Small intestine (tissue), 16 donors: ENCODE measurements at places on chromosomes 2 and 18. TPM values are rescaled to one million over a fixed set of nuclear protein-coding genes. Genes with fewer than 3 reads are reported as not detected.

The CROCC2 gene
- 0.13 TPM for polyA plus RNA-seq

The CAPN14 gene
- 0.06 TPM for polyA plus RNA-seq

The ST6GAL2 gene
- polyA plus RNA-seq: 0.89 TPM

The FTCDNL1 gene
- polyA plus RNA-seq: 5.6 TPM

The RAD51AP2 gene
- polyA plus RNA-seq: 0.03 TPM

The CREG2 gene
- not detected for polyA plus RNA-seq

The GAL3ST2 gene
- polyA plus RNA-seq: 0.03 TPM

The CD8B2 gene
- not detected for polyA plus RNA-seq

- no peak overlapping the region for H3K4me3 ChIP-seq
- no peaks in the 10 kb centered on the region for H3K4me1 ChIP-seq
- H3K27ac ChIP-seq: no peak overlapping the region
- no peaks in the 10 kb centered on the region for H3K27me3 ChIP-seq
These were observed 89.7 kb upstream of the RNF152 start for GRCh38 chr18:61982475-61982874.

DNA sequence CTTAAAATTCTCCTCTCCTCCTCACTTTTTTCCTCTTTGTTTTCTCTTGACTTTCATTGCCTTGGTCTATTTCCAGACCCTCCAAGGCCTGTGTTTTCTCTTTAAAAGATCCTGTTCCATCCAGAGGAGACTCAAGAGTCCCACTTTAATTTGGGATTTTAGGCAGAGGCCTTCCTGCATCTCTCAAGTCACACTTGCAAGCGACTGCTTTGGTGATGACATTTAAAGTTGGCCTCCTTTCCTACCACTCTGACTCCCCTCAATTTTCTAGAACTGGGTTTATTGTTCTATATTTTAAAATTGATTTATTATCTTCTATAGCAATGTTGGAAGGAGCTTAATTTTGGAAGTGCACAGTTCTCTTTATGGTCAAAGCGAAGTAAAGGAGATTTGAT lies 16.3 kb downstream of the ASAP2 start:
- H3K4me1 ChIP-seq: no peaks in the 10 kb centered on the region
- H3K36me3 ChIP-seq: no peaks in the 10 kb centered on the region
- no peak for DNase-seq
- H3K4me3 ChIP-seq: no peak overlapping the region
- H3K27ac ChIP-seq: no peak overlapping the region
- H3K27me3 ChIP-seq: no peaks in the 10 kb centered on the region

DNA sequence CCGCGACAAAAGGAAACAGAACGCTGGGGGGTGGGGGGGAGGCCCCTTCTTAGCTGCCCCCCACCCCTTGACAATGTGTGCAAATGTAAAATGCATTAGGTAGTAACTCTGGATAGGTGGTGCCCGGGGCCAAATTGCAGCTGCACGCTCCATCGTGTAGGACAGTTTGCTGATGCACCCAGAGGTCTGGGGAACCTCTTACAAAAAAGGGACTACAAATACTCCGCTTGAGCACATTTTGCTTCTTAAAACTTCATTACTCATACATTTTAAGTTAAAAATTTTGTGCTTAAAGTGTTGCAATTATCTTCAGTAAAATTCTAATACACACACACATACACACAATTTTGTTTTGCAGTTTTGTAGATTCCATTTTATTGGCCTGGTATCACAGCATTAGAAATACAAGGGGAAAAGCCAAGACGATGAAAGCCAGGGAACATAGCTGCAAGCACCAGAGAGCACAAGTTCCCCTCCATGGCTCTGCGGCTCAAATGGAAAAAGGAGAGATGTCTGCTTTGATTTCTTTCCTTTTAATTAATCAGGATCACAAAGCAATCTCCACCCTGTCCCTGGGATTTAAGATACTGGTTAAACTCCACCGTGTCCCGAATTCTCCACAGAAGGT lies 582.1 kb downstream of the ZEB2 start:
- peak overlapping the region; percentile 82 for H3K27ac ChIP-seq
- DNase-seq: no peak
- peak overlapping the region; percentile 58 for H3K4me3 ChIP-seq
- H3K36me3 ChIP-seq: no peaks in the 10 kb centered on the region
- no peaks in the 10 kb centered on the region for H3K27me3 ChIP-seq

DNA sequence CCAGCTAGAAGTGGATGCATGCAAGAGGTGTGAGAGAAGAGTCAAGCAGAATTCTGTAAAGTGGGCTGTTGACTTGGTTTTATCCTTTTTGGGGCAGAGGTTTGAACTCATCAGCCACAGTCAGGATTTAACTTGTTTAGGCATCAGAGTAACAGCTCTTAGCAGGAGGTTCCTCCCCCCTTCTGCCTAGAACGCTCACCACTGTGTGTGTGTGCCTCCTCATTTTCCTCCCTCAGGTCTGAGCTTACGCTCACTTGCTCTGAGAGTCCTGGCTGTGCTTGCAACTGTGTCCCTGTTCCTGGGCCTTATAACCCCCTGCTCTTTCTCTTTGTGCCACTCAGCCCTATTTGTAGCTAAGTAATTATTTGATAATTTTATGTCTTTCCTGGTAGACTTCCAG lies 167.9 kb downstream of the TMEM182 start:
- H3K27ac ChIP-seq: no peak overlapping the region
- H3K4me3 ChIP-seq: no peak overlapping the region
- DNase-seq: no peak
- H3K27me3 ChIP-seq: no peaks in the 10 kb centered on the region
- H3K36me3 ChIP-seq: no peaks in the 10 kb centered on the region
- H3K4me1 ChIP-seq: no peaks in the 10 kb centered on the region

- H3K36me3 ChIP-seq: no peaks in the 10 kb centered on the region
- H3K27me3 ChIP-seq: no peaks in the 10 kb centered on the region
- DNase-seq: no peak
- H3K4me1 ChIP-seq: no peaks in the 10 kb centered on the region
- H3K27ac ChIP-seq: no peak overlapping the region
These were observed 14.8 kb upstream of the CWC22 start for GRCh38 chr2:180021850-180022249.

GRCh38 chr2:2302359-2302758 lies 28.7 kb downstream of the MYT1L start:
- no peak overlapping the region for H3K4me3 ChIP-seq
- no peak overlapping the region for H3K27ac ChIP-seq
- no peaks in the 10 kb centered on the region for H3K4me1 ChIP-seq
- DNase-seq: no peak
- no peaks in the 10 kb centered on the region for H3K36me3 ChIP-seq
- no peaks in the 10 kb centered on the region for H3K27me3 ChIP-seq

- H3K4me1 ChIP-seq: no peaks in the 10 kb centered on the region
- no peaks in the 10 kb centered on the region for H3K27me3 ChIP-seq
- no peak for DNase-seq
- H3K27ac ChIP-seq: no peak overlapping the region
- peaks cover 3% of the 10 kb centered on the region for H3K36me3 ChIP-seq
These were observed 307.7 kb upstream of the CCDC68 start for GRCh38 chr18:55266981-55267380.

- H3K27me3 ChIP-seq: no peaks in the 10 kb centered on the region
- no peak for DNase-seq
- no peaks in the 10 kb centered on the region for H3K4me1 ChIP-seq
- H3K27ac ChIP-seq: no peak overlapping the region
- H3K4me3 ChIP-seq: no peak overlapping the region
These were observed 102.4 kb upstream of the ZFP36L2 start for GRCh38 chr2:43328832-43329231.

GRCh38 chr2:207008105-207008990 lies 69.0 kb downstream of the CPO start:
- no peaks in the 10 kb centered on the region for H3K36me3 ChIP-seq
- H3K27me3 ChIP-seq: peaks cover 3% of the 10 kb centered on the region
- no peaks in the 10 kb centered on the region for H3K4me1 ChIP-seq
- H3K27ac ChIP-seq: no peak overlapping the region

DNA sequence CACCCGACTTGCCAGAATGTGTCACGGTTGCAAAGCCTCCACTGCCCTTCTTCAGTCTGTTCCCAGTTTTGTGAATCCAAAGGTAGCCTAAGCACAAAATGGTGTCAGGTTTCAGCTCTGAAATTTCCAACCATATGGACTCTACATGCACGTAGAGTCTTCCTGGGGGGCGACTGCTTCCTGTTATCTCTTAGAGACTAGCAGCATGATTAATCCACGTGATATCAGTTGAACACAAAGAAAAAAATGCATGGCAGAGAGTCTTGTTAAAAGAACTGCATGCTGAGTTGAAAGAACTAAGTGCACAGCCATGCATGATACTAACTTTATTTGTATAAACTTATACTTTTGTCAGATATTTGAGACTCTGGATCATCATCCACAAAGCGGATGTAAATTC lies 404.4 kb downstream of the SOCS6 start:
- DNase-seq: no peak
- H3K36me3 ChIP-seq: no peaks in the 10 kb centered on the region
- H3K27ac ChIP-seq: no peak overlapping the region
- no peaks in the 10 kb centered on the region for H3K27me3 ChIP-seq
- no peak overlapping the region for H3K4me3 ChIP-seq

DNA sequence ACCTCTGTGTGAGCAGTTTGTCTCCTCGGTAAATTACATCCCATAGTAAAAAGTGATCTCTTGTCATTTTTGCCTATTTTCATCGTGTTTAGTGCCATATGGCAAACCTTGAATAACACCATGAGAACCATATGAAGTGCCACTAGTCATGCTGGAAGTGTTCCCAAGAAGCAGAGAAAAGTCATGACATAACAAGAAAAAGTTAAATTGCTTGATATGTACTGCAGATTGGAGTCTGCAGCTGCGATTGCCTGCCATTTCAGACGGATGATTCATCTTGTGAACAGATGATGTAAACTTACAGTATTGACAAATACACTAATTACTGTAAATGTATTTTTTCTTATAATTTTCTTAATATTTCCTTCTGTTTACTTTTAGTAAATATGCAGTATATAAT lies 846.7 kb downstream of the BCL11A start:
- H3K36me3 ChIP-seq: no peaks in the 10 kb centered on the region
- no peaks in the 10 kb centered on the region for H3K27me3 ChIP-seq
- peaks cover 7% of the 10 kb centered on the region for H3K4me1 ChIP-seq
- H3K27ac ChIP-seq: no peak overlapping the region

DNA sequence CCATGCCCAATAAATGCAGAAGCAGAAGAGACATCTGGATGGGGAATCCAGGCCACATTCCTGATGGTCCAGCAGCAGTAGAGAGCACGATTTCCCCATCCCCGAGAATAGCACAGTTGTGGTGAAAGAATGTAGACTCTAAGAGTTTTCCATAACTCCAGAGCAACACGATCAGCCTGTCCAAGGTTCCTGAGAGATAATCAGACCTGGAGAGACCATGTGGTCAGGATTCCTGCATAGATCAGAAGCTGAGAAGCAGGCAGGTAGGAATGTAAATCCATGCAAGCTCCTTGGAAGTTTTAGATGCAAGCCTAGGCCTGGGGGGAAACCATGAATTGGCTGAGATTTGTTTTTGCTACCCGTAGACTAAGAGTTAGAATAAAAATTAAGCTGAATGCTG lies 34.2 kb upstream of the PTPRM start:
- H3K27me3 ChIP-seq: no peaks in the 10 kb centered on the region
- no peak for DNase-seq
- H3K4me3 ChIP-seq: no peak overlapping the region
- H3K27ac ChIP-seq: no peak overlapping the region
- H3K4me1 ChIP-seq: no peaks in the 10 kb centered on the region

- no peak overlapping the region for H3K4me3 ChIP-seq
- no peak overlapping the region for H3K27ac ChIP-seq
- no peaks in the 10 kb centered on the region for H3K27me3 ChIP-seq
- no peaks in the 10 kb centered on the region for H3K4me1 ChIP-seq
- H3K36me3 ChIP-seq: no peaks in the 10 kb centered on the region
These were observed 168.8 kb upstream of the VRK2 start for GRCh38 chr2:57877811-57878170.

- no peaks in the 10 kb centered on the region for H3K27me3 ChIP-seq
- no peaks in the 10 kb centered on the region for H3K4me1 ChIP-seq
These were observed 197.3 kb downstream of the CELF4 start for GRCh38 chr18:37368110-37368954.

- H3K4me1 ChIP-seq: no peaks in the 10 kb centered on the region
- H3K27ac ChIP-seq: no peak overlapping the region
- H3K27me3 ChIP-seq: no peaks in the 10 kb centered on the region
- DNase-seq: no peak
- H3K36me3 ChIP-seq: no peaks in the 10 kb centered on the region
These were observed 48.3 kb upstream of the TMEM18 start for GRCh38 chr2:725468-725867.

DNA sequence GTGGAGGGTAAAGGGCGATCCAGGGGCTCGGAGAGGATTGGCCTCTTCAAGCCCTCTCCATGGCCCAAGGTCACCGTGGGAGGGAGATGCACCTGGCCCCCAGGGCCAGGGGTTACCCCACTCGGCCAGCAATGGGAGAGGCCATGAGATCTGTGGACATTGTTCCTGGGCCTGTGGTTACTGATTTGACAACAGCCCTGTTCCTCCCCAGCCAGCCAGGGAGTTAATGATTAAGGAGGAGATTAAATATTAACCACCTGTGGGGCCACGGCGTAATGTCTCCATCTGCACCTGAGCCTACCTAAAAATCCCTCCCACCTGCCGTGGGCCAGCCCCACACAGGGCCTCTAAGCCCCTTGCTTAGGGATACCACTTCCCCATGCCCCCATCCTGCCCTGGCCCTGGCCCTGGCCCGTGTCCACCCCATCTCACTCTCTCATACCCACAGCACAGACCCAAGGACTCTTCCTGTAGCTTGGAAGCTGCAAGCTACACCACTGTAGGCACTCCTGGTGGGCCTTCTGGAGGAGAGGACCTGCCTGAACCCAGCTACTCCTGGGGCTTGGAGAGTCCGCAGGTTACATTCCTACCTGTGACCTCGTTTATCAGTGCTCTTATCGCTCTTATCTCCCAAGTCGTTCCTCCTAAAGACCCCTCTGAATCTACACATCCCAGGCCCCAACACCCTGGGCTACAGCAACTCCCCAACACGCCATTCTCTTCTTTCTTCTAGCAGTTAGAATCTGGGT lies 32.1 kb downstream of the ZFP36L2 start:
- DNase-seq: peak; percentile 98
- no peaks in the 10 kb centered on the region for H3K36me3 ChIP-seq
- H3K4me1 ChIP-seq: no peaks in the 10 kb centered on the region
- H3K4me3 ChIP-seq: peak overlapping the region; percentile 6

- no peak overlapping the region for H3K4me3 ChIP-seq
- no peak for DNase-seq
- H3K27me3 ChIP-seq: no peaks in the 10 kb centered on the region
These were observed 317.1 kb upstream of the SPRED2 start for GRCh38 chr2:65749545-65749944.

- peak; percentile 63 for DNase-seq
- H3K4me1 ChIP-seq: no peaks in the 10 kb centered on the region
- H3K4me3 ChIP-seq: no peak overlapping the region
- H3K27ac ChIP-seq: no peak overlapping the region
These were observed 86.0 kb upstream of the ALPP start for GRCh38 chr2:232292395-232293154.

- no peak for DNase-seq
- no peak overlapping the region for H3K27ac ChIP-seq
- no peaks in the 10 kb centered on the region for H3K4me1 ChIP-seq
- H3K36me3 ChIP-seq: peaks cover 7% of the 10 kb centered on the region
These were observed 34.7 kb downstream of the SPOPL start for GRCh38 chr2:138536302-138536701.
